ENCODE measurements at places on chromosomes 3 and 15.

GRCh38 chr15:26096581-26096980 is 233.5 kb upstream of the ATP10A start:
- DNase-seq, result no peak

DNA sequence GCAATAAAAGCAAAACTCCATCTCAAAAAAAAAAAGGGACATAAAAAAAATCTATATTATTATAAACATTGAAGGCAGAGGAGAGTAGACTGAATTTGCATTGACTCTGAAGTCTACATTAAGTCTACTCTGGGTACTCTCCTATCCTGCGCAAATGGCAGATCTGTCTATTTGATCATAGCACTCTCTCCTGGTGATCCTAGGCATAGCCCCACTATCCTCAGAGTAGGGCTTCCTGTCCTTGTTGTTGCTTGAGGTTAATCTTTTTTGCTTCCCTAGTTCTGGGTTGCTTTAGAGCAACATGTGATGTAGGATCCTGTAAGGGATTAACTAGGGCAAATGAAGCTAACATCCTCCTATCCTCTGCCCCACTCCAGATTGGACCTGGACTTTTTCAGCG is 82.1 kb upstream of the LRRFIP2 start:
- no peak for DNase-seq

DNA sequence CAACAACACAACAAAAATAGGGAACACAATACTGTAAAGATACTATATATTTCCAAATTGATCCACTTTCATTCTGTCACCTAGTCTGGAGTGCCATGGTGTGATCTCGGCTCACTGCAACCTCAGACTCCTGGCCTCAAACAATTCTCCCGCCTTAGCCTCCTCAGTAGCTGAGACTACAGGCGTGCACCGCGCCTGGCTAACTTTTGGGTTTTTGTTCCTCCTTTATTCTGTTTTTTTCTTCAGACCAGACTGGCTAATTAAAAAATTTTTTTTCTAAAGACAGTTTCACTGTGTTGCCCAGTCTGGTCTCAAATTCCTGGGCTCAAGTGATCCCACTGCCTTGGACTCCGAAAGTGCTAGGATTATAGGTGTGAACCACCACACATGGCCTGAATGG is 5.3 kb downstream of the BCL2L10 start:
- DNase-seq, result no peak

GRCh38 chr15:73602992-73603391 is 30.2 kb downstream of the NPTN start:
- DNase-seq, result no peak

- DNase-seq, result no peak
Observed at GRCh38 chr15:72970933-72971760, 81.1 kb upstream of the NEO1 start.

- DNase-seq, result no peak
Observed at GRCh38 chr3:4030624-4031023, 231.4 kb downstream of the LRRN1 start.

GRCh38 chr3:105399611-105400010 is 32.9 kb downstream of the ALCAM start:
- DNase-seq, result no peak

DNA sequence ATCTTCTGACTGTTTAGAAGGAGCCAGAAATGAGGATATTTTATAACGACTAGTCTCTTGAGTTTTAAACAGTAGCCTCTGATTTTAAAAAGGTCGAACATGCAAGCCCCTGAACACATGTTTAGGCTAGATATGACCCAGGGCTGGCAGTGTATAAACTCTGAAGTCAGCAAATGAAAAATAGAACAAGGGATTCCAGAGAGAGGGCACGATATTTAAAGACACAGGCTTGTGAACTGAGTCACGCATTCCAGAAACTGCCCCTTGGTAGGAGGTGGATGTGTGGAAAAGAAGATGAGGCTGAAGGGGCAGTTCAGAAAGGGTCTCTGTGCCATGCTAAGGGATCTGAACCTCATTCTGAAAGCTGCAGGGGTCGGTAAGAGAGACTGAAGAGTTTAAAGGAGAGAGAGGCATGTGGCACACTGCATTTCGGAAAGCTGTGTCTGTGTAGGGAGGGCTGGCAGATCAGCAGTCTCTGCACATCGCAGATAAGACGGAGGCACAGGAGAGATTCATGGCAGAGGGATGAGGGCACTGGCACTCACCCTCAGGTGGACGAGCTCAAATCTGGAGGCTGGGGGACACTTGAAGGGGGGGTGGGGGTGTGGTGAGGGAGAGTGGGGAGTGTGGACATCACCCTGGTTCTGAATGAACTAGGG is 22.1 kb downstream of the ST8SIA2 start:
- DNase-seq, result no peak

GRCh38 chr3:81492040-81492439 is 269.4 kb downstream of the GBE1 start:
- DNase-seq, result no peak

GRCh38 chr15:31993062-31993461 is 37.3 kb upstream of the CHRNA7 start:
- DNase-seq, result no peak

- no peak for DNase-seq
Observed at GRCh38 chr3:23112491-23112890, 90.6 kb upstream of the UBE2E2 start.

DNA sequence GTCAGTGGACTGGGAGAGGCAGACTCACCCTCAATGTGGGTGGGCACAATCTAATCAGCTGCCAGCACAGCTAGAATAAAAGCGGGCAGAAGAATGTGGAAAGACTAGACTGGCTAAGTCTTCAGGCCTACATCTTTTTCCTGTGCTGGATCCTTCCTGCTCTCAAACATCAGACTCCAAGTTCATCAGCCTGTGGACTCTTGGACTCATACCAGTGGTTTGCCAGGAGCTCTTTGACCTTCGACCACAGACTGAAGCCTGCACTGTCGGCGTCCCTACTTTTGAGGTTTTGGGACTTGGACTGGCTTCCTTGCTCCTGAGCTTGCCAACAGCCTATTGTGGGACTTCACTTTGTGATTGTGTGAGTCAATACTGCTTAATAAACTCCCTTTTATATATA is 68.0 kb downstream of the CNTN3 start:
- DNase-seq, result no peak

- no peak for DNase-seq
Observed at GRCh38 chr3:130609166-130609979, 92.4 kb downstream of the COL6A6 start.

GRCh38 chr3:55782807-55783206 is 295.7 kb upstream of the WNT5A start:
- no peak for DNase-seq

DNA sequence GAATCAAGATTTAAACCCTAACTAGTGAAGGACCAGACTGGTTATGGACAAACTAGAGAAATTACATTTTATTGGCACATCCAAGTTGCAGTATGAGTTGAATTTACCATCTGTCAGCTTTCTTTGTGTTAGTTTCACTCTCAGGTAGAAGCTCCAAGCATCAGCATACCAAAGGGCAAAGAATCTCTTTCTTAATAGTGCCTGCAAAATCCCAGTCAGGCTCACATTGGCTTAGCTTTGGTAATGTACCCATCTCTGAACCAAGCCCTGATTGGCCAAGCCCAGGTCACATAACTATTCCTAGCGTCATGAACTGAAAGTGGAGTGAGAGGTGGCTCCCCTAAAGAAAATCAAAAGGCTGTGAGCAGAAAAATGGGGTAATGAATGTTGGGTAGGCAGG is 66.9 kb downstream of the CCNL1 start:
- no peak for DNase-seq

GRCh38 chr3:188792793-188793192 is 379.0 kb upstream of the TPRG1 start:
- DNase-seq, result no peak

DNA sequence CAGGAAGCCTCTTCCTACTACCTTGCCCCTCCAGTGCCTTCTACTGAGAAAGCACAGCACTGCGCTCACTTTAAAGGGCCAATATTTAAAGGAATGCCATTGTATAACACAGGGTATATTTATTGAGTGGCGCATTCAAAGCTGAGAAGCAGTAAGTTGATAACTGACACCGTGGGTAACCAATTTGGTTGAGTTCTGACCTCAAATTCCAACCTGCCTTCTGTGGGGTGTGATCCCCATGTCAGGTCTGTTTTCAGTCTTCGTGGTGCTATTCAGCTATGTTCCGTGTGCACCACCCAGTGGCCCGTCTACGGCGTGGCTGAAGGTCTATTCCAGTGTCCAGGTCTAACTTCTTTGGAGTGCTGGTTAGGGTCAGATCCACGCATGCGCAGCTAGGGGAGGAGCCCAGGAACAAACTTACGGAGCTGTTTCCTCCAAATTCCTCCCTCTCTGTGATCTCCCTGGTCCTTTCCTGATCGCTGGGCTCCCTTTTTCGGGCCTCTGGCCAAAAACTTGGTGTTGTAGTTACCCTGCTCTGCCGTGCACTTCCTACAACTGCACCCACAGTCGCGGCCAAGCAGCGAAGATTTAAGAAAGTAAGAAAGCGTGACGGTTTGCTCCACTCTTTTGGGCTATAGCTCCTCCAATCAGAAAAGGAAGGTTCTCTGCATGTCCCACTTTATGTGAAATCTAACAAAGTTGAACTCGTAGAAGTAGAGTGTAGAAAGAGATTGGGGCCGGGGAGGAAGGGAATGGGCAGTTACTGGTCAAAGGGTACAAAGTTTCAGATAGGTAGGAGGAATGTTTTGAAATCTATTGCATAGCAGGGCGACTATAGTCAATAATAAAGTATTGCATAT is 7.7 kb downstream of the LRRC2 start:
- DNase-seq, result peak; percentile 73

DNA sequence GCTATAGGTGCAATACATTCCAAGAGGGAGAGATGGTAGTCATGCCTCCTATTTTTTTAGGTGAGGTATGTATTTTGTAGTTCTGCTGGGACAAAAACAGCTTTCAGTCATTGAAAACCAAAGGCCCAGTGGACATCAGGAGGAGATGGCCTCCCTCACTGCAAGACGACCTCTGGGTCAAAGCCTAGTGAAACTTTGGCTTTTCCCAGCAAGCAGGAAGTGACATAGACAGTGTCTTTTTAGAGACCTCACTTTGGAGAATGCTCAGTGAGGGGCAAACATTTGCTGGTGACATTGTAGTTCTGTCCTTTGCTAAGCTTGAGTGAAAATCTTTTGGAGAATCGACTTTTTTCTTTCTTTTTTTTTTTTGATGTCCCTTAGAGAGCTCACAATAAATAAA is 27.3 kb downstream of the LIPC start:
- no peak for DNase-seq

DNA sequence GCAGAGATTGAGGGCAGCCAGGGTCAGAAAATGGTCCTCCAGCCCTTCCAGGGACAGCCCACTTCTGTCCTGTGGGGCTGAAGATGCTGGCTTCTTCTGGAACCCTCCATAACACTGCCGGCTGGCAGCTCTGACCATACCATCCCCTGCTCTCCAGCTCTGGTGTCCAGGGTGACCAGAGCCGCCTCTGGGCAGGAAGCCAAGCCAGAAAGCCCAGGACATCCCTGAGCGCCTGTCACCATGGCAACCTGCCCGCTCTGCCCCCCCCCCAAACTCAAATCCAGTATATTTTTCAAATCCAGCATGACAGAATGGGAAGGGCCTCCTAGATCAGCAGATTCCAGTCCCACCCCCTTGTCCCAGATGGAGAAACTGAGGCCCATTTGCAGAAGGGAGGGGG is 420 bp upstream of the TMIE start:
- DNase-seq, result no peak

- DNase-seq, result no peak
Observed at GRCh38 chr3:49668414-49668797, 5.7 kb upstream of the APEH start.

DNA sequence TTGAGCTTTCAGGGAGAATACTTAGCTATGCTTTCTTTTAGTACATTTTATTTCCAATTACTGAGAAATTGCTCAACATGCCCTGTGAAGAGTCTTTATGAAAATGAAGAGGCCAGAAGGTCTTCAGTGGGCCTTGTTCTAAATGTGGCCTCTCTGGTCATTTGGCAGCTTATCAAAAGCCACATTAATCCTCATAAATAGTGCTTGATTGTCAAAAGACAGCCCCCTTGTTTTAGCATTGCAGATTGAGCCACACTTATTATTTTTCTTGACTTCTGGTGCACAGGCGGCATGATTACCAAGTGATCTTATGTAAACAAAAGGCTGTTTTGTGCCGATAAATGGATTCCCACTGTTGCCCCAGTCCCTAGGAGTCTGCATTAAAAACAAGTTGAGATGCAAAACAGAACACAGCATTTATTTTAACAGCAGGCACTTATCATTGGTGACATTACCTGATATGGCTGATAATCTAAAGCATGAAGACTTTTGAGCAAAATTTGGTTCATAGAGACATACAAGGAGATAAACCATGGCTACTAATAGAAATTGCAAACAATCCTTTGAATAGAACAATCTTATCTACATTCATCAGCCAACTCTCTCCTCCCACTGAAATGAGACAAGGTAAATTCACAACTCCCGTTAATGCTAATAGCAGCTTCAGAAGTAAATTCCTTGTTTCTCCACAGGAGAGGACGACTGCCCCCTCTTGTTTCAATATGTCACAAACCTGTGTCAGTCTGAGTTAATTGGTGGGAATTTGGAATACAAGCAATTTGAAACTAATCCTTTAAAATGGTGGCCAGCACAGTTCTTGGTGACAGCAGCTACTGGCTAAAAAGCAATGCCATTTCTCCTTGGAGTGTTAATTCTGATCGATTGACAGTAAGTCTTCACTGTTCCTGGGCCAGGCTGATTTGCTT is 194.3 kb downstream of the NSUN3 start:
- no peak for DNase-seq

DNA sequence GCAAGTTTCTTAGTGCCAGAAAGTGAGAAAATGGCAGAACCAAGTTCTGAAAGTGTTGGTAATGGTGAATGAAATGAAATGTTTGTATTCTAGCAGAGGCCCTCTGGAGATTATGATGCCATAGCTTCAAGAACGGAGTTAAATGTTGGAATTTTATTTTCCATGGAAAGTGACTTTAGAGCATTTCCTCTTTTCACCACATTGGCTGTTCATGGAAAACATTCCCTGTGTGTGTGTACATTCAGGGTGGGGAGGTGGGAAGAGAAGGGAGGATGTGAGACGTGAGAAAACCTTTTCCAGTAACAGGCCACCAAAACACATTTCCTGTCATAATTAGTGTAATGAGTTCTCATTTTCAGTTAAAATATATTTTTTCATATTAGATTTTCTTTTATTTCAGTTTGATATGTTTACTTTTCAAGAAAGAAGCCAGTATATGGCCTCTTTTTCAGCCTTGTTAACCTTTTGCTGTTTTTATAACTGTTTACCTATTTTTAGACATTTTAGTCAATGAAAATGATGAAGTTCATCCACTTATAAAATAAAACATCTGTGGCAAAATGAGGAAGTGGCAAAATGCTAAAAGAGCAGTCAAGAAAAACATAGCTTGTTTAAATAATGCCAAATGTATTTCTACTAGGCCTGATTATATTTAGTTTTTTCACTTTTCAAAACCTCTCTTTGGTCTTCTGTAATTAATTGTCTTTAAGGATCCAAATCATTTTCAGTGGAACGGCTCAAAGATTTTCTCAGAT is 21.6 kb downstream of the SAMMSON start:
- DNase-seq, result no peak

GRCh38 chr15:39589815-39590644 is 9.2 kb downstream of the THBS1 start:
- DNase-seq, result no peak

GRCh38 chr3:186694288-186695032 is 22.7 kb upstream of the KNG1 start:
- DNase-seq, result no peak

Data from CD4-positive, alpha-beta memory T cell (primary cell).